Kidney epithelial cell (primary cell): ENCODE measurements at places on chromosomes 5 and 9. TPM values are rescaled to one million over a fixed set of nuclear protein-coding genes. Genes with fewer than 3 reads are reported as not detected.

- DNase-seq = no peak
These were observed 857 bp downstream of the ADAM19 start for GRCh38 chr5:157574456-157575380.

FOXD4 gene
- total RNA-seq = 0.13 and 0.34 TPM in 2 replicates

BAAT gene
- total RNA-seq = not detected in 2 replicates

DNA sequence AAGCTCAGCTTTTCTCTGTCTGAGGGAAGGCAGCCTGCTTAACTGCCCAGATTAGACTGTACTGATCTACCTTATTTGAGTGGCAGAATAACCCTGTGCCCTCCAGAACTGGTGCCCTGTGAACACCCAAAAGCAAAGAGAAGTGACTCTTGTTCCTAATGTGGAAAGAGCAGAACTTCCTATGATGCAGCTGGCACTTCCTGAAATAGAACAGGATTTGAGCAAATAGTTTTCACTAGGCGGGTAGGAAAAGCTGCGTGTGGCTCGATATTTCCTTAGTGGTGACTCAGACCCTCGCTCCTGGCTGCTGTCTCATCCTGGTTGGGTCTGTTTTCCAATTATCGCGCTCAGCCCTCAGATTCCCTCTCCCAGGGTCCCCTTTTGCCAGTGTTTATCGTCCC, 89.9 kb downstream of the SH3TC2 start:
- DNase-seq = no peak

- DNase-seq = no peak
These were observed 640.9 kb downstream of the SEMA5A start for GRCh38 chr5:8905021-8905420.
